ENCODE measurements at places on chromosomes 2 and 18.

GRCh38 chr2:178419123-178419522, 31.9 kb downstream of the PRKRA start:
- peak; percentile 52 for DNase-seq

- no peak for DNase-seq
Measured at GRCh38 chr2:235537587-235537986, 43.7 kb downstream of the AGAP1 start.

- no peak for DNase-seq
Measured at GRCh38 chr2:26483516-26483915, 5.6 kb upstream of the OTOF start.

DNA sequence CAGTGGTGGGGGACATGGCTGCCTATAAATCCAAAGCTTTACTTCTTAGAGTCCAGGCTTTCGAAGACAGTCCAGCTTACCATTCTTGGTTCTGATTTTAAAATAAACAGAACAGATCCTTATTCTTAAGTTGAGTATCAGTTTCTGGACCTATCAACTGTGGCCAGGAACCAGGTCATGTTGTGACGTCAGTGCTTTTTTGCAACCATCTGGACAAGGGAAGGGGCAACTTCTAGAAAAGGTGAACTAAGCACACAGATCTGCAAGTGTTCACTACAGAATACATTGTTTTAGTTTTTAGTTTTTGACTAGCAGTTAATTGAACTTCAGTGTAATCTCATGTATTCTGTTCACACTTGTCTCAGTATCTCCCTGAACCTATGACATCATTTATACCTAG, 326.0 kb upstream of the MGAT5 start:
- DNase-seq, result no peak

- DNase-seq, result no peak
Measured at GRCh38 chr2:129768036-129768386, 211.5 kb upstream of the RAB6C start.

- DNase-seq, result no peak
Measured at GRCh38 chr2:167681234-167682015, 566.0 kb downstream of the STK39 start.

DNA sequence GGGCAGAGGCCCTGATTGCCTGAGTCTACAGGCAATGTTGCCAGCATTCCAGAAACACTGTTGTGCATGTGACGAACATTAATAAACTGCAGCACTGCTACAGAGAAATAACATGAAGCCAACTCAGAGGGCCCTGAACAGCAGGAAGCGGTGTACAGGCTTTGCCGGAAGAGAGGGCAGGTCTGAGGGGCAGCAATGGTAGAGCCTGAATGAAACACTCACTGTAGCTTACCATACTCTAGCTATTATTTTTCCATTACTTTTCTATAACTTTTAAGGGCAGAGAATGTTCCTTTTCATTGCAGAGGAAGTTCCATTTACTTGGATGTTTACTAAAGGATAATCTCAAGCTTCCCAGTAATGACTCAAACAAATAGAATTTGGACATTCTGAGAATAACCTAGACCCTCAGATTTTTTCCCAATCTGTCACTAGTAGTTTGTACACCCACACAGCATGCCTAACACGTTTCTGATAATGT, 150.4 kb downstream of the MTX2 start:
- peak; percentile 61 for DNase-seq

- DNase-seq, result no peak
Measured at GRCh38 chr2:18005411-18005810, 126.9 kb downstream of the KCNS3 start.

- peak; percentile 43 for DNase-seq
Measured at GRCh38 chr2:219253753-219254589, at the start of gene TUBA4A. TUBA4A (minus strand) TSS chr2:219253918; CDS start chr2:219253858, 60 bp downstream.

GRCh38 chr2:236676136-236676873, 106.7 kb downstream of the ACKR3 start:
- peak; percentile 73 for DNase-seq

DNA sequence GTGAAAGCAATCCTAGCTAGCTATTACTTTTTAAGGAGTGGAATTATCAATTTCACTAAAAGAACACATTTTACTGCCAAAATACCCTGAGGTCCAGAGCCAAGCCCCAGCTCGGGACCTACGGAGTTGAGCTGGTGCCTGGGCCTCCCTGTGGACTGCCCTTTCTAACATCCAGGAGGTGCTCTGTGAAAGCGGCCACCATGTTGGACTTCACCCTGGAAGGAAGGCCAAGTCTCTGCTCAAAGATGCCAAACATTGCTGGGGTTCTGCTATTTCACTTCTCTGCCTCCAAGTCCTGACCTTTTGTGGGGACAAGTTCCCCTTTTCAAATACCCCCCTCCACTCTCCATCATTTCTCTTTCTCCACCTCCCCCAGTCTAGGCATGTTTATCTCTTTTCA, 498.7 kb upstream of the RAB6C start:
- DNase-seq, result no peak

- no peak for DNase-seq
Measured at GRCh38 chr2:17375262-17375661, 143.0 kb downstream of the RAD51AP2 start.

DNA sequence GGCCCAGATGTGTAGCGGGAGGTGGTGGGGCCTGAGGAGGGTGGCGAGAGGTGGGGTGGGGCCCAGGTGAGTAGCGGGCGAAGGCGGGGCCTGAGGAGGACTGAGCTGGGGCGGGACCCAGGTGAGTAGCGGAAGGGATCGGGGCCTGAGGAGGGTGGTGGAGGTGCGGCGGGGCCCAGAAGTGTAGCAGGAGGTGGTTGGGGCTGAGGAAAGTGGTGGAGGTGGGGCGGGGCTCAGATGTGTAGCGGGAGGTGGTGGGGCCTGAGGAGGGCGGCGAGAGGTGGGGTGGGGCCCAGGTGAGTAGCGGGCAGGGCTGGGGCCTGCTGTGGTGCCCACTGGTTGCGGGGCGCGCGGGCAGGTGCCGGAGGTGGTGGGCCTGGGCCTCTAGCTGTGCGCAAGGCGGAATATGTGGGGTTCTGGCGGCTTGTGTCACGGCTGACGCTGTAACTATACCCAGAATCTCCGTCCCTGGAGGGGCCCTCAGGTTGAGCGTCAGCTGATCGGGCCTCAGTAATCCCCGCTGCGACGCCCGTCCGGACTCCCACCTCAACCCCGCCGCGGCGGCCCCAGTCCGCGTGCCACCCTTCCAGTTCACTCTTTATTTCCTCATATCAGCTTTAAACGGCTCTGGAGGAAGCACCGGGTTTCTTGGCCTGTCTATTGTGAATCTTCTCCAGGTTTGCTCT, 866 bp upstream of the SF3B6 start:
- peak; percentile 15 for DNase-seq

DNA sequence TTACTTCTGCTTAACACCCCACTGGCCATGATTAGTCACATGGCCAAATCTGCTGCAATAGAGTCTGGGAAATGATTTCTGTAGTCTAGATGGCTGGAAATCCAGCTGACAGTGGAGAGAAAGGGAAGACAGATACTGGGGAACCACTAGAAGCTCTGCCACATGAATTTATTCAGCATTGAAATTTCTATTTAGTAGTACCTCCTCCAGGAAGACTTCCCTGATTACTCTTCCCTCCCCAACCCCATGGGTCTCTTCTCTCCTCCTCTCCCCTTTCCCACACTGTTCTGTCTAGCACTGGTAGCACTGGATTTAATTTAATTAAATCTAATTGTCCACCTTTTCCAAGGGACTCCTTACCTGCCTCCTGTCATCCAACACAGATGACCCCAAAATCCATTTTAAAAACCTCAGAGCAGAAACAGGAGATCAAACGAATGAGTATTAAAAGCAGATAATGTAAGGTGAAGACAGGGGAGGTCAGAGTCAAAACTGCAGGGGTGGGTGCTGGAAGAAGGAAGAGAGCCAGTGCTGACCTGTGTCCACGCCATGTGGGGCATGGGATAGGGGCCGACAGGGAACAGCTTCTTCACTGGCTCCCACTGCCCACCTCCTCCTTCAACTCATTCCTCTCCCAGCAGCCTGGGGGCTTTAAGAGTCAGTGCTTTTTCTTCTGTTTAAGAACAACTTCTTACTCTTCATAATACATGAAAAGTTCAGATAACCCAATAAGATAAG, 169.2 kb upstream of the HS6ST1 start:
- no peak for DNase-seq

GRCh38 chr2:26169226-26169625, 3.7 kb upstream of the GAREM2 start:
- no peak for DNase-seq

DNA sequence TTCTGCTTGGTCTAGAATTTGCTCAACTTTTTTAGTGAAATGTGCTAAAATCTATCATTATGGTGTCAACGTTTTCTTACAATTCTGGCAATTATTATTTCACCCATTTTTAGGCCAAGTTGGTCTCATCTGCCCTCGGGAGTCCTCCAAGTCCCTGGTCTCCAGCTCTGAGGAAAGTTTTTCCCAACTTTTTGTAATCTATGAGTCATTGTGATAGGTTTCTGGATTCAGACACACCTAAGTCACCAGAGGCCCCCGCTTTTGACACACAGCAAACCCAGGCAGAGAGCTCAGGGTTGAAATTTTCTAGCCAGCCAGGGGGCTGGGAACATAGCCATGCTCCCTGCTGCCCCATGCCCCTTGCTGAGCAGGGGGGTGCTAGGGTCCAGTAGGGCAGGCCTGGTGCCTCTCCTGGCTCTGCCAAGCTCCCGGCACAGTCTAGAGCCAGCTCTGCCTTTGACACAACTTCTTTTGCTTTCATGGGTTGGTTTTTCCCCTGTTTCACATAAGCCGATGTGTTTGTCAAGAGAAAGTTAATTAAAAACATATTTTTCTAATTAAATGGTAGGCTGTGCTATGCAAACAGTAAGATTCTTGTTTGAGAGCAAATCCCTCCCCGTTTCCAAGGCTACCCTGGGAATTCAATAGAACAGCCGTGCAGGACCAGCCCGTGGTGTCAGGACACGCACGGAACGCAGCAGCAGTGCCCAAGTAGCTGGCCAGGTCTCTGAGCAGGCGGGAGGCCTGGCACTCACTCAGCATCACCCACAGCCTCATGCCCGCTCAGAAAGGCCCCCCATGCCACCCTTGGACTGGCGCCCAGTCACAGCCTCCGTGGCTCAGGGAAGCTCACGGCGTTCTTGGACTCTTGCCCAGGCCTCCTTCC, 25.5 kb upstream of the SNED1 start:
- peak; percentile 60 for DNase-seq

DNA sequence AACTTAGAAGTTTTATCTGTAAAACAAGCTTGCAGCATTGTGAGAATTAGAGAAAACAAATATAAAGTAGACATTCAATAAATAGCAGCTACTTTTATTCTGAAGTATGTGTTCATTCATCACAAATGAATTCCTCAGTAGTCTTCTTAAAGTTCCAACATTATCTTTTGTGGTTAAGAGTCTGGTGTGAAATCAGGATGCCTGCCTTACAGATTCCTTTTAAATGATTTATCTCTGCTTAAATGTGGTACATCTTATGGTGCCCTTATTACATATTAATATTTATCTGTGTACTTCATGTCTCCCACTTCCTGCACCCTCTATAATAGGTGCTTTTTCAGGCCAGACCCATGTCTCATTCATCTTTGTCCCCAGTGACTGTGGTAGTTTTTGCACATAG, 595.0 kb downstream of the STK39 start:
- DNase-seq, result no peak

DNA sequence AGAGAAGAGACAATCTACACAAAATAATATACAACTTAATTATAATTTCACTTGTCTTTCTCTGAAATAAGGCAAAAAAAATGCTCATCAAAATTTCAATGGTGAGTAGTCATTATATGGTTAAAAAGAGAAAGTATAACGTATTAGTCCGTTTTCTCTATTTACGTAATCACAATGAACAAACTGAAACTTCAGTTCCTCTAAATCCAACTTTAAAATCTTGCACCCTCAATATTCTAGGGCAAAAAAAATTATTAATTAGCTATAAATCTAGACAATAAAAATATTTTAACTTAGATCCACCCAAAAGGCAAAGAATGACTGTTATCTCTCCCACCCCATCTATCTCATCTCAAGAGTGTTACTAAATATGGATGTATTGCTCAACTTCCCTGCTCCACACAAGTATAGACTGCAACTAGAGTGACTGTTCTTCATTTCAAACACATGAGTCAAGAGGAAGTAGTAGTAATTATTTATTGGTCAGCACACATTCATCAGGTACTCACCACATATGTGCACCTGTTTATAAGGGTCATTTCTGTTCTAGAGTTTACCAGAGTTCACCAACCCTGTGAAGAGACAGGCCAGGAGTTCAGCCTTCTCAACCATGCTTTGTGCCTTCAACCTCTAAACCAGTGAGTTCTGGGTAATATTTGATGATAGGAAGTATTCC, 36.4 kb downstream of the STK39 start:
- peak; percentile 88 for DNase-seq

- no peak for DNase-seq
Measured at GRCh38 chr2:196987298-196987648, 60.8 kb upstream of the PGAP1 start.

DNA sequence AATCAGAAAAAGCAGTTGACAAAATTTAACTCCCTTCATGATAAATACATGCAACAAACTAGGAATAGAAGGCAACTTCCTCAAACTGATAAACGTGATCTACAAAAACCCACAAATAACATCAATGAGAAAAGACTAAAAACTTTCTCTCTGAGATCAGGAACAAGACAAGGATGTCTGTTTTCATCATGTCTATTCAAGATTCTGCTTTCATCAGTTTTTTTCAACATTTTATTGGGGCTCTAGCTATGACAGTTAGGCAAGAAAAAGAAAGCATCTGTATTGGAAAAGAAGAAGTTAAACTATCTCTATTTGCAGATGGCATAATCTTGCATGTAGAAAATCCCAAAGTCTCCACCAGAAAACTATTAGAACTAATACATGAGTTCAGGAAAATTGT, 12.3 kb upstream of the CHST10 start:
- no peak for DNase-seq

- peak; percentile 47 for DNase-seq
Measured at GRCh38 chr2:67268797-67269196, 128.3 kb upstream of the ETAA1 start.

- DNase-seq, result no peak
Measured at GRCh38 chr18:62347089-62347506, 22.0 kb downstream of the TNFRSF11A start.

DNA sequence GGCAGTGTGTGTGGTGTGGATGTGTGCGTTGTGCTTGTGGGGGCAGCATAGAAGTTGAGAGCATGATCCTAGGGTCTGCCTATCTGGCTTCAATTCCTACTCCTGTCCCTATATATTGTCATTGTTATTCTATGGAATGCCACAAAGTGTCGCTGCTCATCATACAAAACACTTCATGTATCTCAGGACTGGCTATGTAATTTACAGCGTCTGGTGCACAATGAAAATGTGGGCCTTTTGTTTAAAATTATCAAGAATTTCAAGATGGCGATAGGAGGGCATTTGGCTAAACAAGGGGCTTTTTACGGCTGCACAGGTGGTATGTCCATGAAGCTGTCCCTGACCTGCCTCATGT, 3.4 kb downstream of the SERPINB2 start:
- no peak for DNase-seq

DNA sequence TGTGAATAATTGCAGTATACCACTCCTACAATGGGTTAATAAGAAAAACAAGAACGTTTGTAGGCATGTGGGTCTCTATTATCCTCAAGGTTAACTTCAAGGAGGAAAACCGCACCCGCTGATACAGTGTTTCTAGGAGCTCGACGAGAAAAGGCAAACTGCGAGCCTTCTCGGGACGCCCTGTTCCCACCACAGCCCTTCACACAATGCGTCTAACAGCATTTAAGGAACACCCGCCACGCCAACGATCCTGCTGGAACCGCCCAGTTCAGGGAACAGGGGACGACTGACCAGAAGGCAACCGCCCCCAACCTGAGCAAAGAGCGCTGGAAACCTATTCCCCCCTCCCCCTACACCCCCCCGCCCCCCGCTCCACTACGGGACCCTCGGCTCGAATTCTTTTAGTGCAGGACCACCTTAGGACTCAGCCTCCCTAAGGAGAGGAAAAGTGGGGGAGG, 710 bp upstream of the TMSB10 start:
- DNase-seq, result peak; percentile 58

GRCh38 chr2:172280571-172281361, 146.6 kb upstream of the ITGA6 start:
- no peak for DNase-seq
